ENCODE measurements at places on chromosomes 6 and 20.

DNA sequence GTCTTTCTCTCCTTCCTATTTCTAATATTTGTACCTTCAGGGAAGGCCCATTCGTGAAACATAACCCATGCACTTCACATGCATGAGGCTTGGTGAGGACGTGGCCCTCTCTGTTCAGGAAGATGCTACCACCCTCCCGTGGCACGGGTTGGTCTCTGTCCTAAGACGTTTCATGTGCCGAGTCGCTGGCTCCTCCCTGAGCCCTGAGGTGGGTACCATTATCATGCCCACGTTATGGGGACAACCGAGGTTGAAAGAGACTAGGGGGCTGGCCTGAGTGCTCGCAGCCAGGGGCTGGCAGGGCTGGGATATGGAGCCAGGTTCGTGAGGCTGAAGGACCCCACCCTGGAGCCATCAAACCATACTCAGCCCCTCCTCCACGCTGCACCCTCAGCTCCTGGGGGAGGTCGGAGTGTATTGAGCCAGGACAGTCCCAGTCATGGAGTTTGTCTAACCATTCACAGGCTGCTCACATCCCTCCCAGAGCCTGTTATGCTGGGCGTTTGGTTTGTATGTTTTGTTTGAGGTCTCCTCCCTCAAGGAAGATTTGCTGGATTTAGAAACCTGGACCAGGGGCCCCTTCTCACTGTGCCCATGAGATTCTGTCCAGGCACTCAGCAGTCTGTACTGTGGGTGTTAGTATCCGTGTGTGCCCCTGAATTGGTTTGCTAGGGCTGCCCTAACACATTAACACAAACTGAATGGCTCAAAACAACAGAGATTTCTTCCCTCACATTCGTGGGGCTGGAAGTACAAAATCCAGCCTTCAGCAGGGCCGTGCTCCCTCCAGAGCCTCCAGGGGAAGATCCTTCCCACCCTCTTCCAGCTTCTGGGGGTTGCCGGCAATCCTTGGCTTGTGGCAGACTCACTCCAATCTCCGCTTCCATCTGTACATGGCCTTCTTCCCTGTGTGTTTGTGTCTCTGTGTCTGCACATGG lies 88.3 kb downstream of the ANKRD60 start:
- DNase-seq, result no peak

DNA sequence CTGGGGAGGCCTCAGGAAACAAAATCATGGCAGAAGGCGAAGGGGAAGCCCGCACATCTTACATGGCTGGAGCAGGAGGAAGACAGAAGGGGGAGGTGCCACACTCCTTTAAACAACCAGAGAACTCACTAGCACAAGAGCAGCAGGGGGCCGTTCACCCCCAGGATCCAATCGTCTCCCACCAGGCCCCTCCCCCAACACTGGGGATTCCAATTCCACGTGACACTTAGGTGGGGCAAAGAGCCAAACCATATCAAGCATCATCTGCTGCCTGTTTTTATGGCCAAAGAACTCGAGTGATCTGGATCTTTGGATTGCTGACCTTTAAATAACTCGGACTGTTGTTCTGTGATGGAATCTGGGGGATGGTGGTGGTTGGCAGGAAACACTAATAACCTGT lies 28.0 kb downstream of the PNLDC1 start:
- DNase-seq, result no peak

- no peak for DNase-seq
Observed at GRCh38 chr6:2793534-2794151, 28.4 kb downstream of the WRNIP1 start.

DNA sequence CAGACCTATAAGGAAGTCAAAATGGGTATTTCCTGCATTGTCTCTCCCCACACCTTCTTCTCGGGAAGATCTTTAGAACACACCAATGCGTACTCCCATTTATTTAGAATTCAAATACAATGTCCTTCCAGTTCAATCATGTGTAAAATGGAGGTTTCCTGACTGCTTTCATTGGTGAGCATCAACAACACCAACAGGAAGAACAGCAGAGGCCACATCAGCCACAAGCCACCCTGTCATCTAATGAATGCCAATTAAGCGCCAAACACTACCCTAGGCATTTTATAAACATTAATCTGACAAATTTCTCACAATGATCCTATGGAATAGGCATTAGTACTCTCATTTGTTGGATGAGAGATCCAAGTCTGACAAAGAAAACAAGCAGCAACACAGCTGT lies 68.4 kb upstream of the SMLR1 start:
- DNase-seq, result no peak

All from ACHN (cell line).